ENCODE measurements at places on chromosomes 7 and 10.

DNA sequence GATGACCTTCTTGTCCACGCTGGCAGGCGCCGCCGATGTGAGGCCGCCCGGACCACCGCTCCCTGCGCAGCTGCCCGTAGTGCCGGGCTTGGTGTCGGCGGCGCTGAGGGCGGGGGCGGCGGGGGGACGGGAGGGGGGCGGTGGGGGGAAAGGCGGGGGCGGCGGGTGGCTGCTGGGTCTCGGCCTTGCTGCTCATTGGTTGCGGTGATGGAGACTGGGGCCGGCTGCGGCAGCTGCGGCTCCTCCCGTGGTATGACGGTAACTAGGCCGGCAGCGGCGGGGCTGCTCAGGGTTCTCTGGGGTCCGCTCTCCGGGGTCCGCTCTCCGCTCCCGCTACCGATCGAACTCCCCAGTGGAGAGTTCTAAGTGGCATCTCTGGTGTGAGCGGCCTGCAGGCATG is 1.8 kb upstream of the EFCAB10 start:
- no peak for DNase-seq

DNA sequence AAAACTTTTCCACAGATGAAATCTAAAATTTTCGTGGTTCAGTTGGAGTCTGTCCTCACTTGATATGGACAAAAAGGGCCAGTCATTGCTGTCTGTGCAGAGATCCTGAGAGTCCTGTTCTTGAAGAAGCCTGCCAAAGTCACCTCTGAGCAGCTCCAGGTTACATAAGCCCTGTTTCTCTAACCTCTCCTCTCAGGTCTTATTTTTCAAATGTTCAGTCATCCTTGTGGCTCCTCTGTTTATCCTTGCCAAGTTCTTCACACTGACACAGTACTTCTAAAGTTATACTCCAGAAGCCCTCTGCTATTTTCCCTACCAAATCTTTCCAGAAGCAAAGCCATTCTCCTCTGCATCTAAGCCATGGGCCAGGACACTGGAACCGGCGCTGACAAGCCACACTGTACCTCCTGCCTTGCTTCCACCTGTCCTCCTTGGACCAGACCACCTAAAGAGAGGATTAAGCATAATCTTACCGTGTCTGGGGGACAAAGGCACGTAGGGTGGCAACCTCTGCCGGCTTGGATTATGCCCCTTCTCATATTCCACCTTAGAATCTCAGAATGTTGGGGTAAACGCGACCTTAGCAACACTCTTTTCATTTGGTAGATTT is 161.6 kb downstream of the JAZF1 start:
- no peak for DNase-seq

- DNase-seq = no peak
Observed at GRCh38 chr7:40003597-40003996, 53.5 kb downstream of the CDK13 start.

DNA sequence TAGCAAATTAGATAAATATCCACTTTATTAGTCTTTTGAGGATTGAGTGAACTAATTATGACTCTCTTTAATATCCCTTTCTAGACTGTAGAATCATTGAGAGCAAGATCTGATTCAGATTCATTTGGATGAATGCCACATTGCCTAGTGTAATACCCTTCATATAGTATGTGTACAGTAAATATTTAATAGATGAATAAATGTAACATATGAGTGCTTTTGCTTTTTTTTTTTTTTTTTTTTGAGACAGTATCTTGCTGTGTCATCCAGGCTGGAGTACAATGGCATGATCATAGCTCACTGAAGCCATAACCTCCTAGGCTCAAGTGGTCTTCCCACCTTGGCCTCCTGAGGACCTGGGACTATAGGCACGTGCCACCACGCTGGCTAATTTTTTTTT is 14.8 kb downstream of the SAMD8 start:
- DNase-seq = no peak

DNA sequence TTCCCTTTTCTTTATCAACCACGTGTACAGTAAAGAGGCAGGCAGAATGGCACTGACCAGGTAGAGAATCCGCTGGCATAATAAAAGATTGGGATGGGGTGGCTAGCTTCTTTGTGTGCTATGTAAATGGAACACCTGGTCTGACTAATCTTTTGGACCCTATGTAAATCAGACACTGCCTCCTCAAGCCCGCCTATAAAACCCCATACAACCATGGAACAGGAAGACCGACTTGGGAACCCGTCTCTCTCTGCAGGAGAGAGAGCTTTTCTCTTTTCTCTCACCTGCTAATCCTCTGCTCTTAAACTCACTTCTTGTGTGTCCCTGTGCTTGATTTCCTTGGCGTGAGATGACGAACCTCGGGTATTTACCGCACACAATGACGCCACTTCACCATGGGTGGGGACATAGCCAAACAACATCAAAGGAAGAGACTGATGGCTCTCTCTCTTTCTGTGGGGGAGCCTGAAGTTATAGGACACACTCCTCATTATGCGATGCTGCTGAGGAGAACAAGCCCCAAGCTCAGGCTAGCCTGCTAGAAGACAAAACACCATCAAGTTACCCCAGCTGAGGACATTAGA is 94.2 kb downstream of the ARL5B start:
- DNase-seq = no peak

GRCh38 chr7:99668541-99668940 is 11.3 kb downstream of the CYP3A5 start:
- DNase-seq = no peak

GRCh38 chr10:2681891-2682290 is 385.5 kb upstream of the PFKP start:
- DNase-seq = no peak

GRCh38 chr10:113718969-113719822 is 32.3 kb upstream of the PLEKHS1 start:
- no peak for DNase-seq

GRCh38 chr10:70561070-70561469 is 41.5 kb downstream of the PRF1 start:
- no peak for DNase-seq

DNA sequence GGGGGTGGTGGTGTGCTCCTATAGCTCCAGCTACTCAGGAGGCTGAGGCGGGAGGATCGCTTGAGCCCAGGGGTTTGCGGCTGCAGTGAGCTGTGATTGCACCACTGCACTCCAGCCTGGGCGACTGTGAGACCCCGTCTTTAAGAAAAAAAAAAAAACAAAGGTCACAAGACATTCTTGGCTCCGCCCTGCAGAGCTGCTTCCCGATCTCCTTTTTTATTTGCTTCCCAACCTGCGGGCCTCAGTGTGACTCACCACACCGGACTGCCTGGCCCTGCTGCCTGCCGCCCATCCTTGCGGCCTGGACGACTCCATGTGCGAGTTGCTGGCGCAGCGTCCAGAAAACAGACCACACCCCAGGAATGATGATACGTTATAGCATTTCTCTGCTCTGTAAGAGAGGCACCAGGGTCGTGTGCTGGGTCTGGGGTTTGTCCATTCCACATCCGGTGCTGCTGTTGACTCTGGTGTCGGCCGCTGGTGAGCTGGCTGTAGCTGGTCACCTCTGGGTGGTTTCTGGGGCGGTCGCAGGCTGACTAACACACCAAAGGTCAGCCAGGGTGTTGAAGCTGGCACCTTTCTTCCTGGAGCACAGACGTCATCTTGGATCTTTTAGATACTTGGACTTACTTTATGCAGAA is 123.6 kb downstream of the TCF7L2 start:
- no peak for DNase-seq

- no peak for DNase-seq
Observed at GRCh38 chr7:3438352-3438751, 137.3 kb downstream of the SDK1 start.

- DNase-seq = no peak
Observed at GRCh38 chr7:106279425-106280197, 5.2 kb downstream of the NAMPT start.

DNA sequence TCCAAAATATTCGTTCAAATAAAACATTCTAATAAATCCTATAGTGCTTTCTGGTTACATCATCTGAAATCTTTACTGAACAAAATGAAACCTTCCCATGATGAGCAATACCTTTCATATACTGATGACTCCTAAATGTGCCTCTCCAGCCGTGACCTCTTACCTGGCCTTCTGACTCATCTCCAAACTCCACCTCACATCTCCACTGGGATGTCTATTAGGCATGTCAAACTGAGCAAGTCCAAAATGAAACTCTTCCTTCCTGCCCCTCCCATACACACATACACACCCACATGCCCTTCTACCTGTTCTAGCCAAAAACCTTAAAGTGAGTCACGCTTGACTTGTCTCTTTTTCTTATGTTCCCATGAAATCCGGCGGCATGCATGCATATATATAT is 22.9 kb downstream of the GSAP start:
- no peak for DNase-seq

GRCh38 chr10:69421611-69422308 is 5.0 kb upstream of the TACR2 start:
- no peak for DNase-seq

- DNase-seq = no peak
Observed at GRCh38 chr10:78747401-78748234, 321.1 kb upstream of the ZMIZ1 start.

- no peak for DNase-seq
Observed at GRCh38 chr7:159310457-159311171, 165.9 kb upstream of the VIPR2 start.

DNA sequence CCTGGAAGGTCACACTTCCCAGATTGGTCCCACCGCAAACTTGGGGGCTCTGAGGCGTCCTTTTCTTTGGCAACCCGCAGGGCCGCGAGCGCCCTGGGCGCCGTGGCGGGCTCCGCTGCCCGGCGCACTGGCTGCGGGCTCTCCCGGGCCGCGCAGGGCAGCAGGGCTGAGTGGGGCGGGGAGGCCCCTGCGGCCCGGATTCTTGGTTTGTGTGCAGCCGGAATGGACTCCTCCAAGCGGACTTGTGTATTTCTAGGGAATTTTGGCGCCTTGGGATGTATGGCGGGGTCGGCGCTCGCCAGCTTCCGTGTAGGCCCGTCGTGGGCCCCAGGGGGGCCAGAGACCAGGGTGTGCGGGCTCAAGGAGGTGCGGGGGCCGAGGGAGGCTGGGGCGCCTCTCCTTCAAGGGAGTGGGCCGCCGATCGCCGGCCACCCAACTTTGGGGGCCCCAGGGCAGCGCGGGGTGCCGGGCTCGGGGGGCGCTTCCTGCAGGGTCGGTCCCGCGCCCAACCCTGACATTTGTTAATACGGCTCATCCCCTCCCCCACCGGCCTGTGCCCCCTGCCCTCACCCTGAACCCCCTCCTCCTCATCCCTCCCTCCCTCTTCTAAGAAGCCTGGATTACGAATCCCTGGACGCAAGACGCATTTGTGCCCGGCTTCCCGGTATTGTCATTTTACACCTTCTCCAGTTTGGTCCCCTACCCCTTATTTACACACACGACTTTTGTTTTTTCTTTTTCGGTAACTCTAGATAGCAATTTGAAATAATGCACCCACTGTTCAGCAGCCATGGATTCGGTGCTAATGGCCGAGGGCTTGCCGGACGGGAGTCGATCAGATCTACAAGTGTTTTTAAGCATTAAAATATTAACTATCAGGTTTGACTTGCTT is 2.5 kb downstream of the TCF7L2 start:
- no peak for DNase-seq

DNA sequence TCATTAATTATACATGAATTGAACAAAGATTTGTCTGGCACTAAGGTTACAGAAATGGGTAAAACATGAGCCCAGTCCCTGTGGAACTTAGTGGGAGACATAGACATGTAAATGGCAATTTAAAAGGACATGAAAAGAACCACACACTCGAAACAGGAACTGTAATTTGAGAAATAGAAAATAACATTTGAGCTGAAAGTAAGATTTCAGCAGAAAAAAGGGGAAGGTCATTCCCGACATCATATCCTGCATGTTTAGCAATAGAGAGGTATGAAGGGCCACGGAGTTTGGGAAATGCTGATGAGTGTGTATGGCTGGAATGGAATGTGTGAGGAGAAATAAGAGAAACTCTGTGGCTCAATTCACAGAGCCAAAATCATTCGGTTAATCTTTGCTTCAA is 175.4 kb upstream of the AHR start:
- DNase-seq = no peak

- no peak for DNase-seq
Observed at GRCh38 chr7:81064426-81064825, 145.6 kb upstream of the SEMA3C start.

GRCh38 chr10:26665080-26666048 is 32.1 kb upstream of the PDSS1 start:
- DNase-seq = no peak

- no peak for DNase-seq
Observed at GRCh38 chr7:141363748-141364147, 187.5 kb upstream of the AGK start.

Measured in naive thymus-derived CD4-positive, alpha-beta T cell (primary cell).